ENCODE measurements at places on chromosomes 1 and 21.

GRCh38 chr1:158400871-158401270 lies 1.6 kb upstream of the OR10T2 start:
- no peak for DNase-seq

DNA sequence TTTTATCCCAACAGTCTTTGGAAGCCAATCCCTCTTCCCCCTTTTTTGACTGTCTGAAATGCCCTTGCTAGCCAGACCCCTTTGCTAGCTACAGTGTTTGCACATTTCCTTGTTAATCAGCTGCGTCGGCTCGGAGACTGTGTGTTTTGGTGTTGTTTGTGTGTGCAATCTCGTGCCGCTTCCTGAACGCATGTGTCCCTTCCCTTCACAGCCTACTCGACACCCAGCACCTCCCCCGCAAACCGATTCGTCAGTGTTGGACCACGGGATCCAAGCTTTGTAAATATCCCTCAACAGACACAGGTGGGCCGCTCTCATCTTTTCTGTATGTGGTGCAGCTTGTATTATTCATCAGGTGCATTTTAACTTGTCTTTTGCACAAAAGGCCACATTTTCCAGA lies 298.7 kb downstream of the TM2D1 start:
- no peak for DNase-seq

GRCh38 chr1:246318036-246318359 lies 189.1 kb downstream of the SMYD3 start:
- DNase-seq = no peak

DNA sequence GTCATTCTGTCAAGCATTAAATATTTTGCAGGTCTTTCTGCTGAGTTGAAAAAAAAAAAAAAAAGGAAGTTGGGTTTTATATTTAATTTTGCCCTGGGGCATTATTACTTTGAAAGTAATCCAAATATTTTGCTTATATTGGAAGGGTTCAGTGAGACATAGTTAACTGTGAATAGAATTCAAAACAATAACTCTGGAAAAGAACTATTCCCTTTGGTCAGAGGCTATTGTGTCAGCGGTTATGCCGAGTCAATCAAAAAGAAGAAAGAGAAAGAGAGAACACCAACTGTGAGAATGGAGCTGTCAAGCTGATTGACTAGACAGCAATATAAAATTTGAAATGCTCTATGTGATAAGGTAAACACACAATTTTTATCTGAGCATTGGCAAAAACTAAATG lies 761.7 kb downstream of the ADGRL2 start:
- DNase-seq = no peak

GRCh38 chr1:64471218-64472039 lies 1.5 kb downstream of the CACHD1 start:
- DNase-seq = no peak
